ENCODE measurements at places on chromosomes 2 and 18. TPM values are rescaled to one million over a fixed set of nuclear protein-coding genes. Genes with fewer than 3 reads are reported as not detected.

COX7A2L gene
- total RNA-seq, result 103 TPM

RUFY4 gene
- 1.6 TPM for total RNA-seq

VWC2L gene
- not detected for total RNA-seq

RNF138 gene
- total RNA-seq, result 85.1 TPM

FBXO11 gene
- total RNA-seq, result 40.3 TPM

TMEM185B gene
- total RNA-seq, result 17.3 TPM

CD28 gene
- 175 TPM for total RNA-seq

EML6 gene
- 0.16 TPM for total RNA-seq

DES gene
- not detected for total RNA-seq

GNLY gene
- 21.6 TPM for total RNA-seq

UGT1A4 gene
- total RNA-seq, result not detected

CYS1 gene
- not detected for total RNA-seq

EPAS1 gene
- total RNA-seq, result 12.6 TPM

TFCP2L1 gene
- 0.05 TPM for total RNA-seq

SIX3 gene
- not detected for total RNA-seq

IHH gene
- total RNA-seq, result 0.12 TPM

CDH19 gene
- total RNA-seq, result not detected

TMEM163 gene
- total RNA-seq, result not detected

IL36RN gene
- not detected for total RNA-seq

MGAT5 gene
- total RNA-seq, result 25.7 TPM
